A549 (cell line): ENCODE measurements at places on chromosomes 1 and 21. TPM values are rescaled to one million over a fixed set of nuclear protein-coding genes. Genes with fewer than 3 reads are reported as not detected.

Gene ANXA9
- polyA plus RNA-seq, result 1.5 to 2.1 TPM (median 1.7 TPM) in 3 replicates

Gene ZBTB18
- 9.3 to 10.0 TPM (median 9.7 TPM) in 3 replicates for polyA plus RNA-seq

Gene TSTD1
- polyA plus RNA-seq, result 0.17 to 0.21 TPM (median 0.20 TPM) in 3 replicates

Gene RHOU
- 9.7 to 14.7 TPM (median 10.2 TPM) in 3 replicates for polyA plus RNA-seq
